ENCODE measurements at places on chromosomes 6 and 20.

GRCh38 chr6:139145661-139146060 lies 10.8 kb downstream of the HECA start:
- no peak for DNase-seq

GRCh38 chr6:10205120-10205519 lies 209.8 kb downstream of the TFAP2A start:
- DNase-seq: no peak

- DNase-seq: peak; percentile 11
Measured at GRCh38 chr20:32574296-32575226, 10.6 kb downstream of the NOL4L start.

DNA sequence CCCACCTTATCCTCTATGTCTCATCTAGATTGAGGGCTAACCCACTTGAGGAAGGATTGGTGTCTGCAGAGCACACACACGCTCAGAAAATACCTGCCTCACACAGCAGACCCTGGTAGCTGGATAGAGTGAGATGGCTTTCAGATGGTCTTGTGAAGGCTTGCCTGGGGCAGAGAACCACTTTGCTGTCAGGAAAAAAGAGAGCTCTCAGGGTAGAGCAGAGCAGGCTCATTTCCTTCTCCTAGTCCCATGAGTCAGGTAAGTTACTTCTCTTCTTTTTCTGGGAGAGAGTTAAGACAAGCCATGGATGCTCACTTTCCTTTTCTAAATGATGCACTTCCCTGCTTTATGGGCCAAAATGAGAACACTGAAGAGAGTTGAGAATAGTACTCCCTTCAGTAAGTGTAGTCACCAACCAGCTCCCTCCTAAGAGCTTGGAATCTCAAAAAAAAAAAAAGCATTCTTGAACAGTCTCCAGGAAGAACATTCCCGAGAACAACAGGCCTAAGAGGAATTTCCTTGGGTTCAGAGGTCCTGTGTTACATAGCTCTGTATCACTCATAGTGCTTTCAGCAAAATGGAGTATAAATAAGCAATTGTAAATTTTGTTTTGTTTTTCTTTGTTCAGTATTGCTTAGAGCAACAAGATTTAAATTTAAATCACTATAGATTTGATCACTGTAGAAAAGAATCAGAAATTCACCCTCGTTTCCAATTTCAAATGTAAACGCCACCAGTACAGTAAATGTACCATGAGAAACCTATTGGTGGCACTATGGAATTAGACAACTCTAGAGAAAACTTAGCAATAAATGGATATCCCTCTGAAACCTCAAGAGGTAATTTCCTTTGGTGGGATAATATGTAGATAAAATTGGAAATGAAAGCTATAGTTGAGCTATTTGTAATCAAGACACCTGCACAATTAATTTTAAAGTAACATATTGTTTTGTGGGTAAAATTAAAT lies 530.3 kb downstream of the RFPL4B start:
- DNase-seq: peak; percentile 44

- DNase-seq: no peak
Measured at GRCh38 chr6:166813461-166813860, 142.9 kb downstream of the RNASET2 start.

Data from amniotic stem cell (primary cell).